ENCODE measurements at places on chromosomes 3 and 15.

DNA sequence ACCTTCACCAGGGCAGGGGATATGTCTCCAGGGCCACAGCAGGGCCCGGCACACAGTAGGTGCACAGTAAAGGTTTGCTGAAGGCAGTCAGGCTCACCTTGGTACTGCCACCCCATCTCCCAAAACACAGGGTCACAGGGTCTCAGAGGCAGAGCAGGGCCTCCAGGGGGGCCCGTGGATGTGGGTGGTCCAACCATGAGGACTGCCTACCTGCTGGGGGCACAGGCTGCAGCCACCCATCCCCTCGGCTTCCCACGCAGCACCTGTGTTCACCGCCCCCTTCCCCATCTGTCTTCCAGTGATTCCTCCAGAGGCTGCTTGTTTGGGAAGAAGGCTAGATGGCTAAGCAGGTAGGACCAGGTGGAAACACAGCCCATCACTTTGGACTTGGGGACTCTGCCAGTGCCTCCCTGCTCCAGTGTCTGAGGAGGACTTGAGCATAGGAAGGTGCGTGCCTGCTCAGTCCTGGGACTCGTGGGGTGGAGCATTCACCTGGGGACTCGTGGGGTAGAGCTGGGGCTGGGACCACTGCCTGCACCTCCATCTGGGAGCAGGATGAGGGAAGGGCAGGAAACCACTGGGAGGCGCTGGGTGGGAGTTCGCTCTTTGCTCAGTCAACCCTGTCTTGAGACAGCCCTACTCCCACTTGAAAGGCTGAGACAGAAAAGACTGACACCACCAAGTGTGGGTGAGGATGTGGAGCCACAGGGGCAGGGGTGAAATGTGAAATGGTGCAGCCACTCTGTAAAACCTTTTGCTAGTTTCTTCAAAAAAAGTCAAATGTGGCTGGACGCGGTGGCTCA lies 18.8 kb upstream of the PLXND1 start:
- no peak for DNase-seq

DNA sequence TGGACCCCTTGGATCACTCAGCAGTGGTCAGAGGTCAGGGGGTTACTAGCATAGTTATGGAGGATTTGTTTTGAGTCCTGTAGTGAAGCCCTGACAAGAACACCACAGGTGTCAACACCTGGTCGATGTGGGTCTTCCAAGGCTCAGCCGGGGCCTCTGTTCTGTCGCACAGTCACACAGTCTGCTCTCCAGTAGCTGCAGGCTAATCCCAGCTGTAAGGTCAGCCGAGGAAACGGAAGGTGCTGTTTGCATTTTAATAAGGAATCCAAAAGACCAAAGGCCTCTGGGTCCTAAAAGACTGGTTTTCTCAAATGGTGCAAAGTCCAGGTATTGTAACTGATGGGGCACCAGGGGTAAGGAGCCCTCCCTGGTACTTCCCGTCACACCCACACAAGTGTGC lies 71.7 kb downstream of the RPLP1 start:
- DNase-seq, result no peak

DNA sequence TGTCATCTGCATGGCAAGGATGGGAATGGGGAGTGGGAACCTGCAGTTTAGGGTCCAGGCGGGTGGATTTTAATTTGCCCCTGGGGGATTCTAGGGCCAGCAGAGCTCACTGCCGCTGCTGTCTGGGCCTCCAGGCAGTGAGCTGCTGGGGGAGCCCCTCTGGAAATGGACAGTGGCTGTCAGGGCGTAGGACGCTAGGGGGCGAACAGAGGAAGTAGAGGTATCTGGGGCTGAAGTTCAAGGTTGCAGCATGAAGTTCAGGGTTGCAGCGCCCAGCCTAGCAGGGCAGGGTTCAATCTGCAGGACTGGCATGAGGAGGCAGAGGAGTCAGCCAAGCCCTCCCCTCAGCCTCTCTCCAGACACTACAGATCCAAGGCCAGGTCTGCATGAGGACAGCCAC lies 49.5 kb downstream of the APBA2 start:
- DNase-seq, result no peak

GRCh38 chr15:86489981-86490380 lies 410.3 kb downstream of the AGBL1 start:
- DNase-seq, result no peak

DNA sequence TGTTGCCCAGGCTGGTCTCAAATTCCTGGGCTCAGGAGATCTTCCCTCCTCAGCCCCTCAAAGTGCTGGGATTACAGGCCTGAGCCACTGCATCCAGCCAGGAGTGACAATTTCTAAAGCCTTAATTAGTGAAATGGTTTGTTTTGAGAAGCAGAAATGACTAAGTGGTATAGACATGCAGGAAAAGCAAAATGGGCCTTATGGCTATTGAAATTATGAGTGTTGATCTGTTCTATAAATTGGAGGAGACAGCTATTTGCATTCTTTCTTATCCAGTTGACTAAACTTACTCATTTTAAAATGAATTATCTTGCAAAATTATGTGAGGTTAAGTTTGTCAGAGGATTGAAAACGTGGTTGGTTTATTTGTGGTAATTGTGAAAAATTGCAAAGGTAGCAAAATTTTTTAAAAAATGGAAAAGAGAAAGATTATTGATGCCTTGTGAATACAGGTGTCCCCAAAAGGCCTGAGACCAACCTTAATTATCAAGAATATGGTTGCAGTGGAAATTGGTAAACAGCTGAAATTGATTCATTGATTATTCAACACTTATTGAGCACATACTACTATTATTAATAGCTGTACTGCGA lies 7.9 kb downstream of the RAP2B start:
- DNase-seq, result no peak

- DNase-seq, result no peak
These were observed 33.5 kb upstream of the DCUN1D1 start for GRCh38 chr3:183013856-183014255.

DNA sequence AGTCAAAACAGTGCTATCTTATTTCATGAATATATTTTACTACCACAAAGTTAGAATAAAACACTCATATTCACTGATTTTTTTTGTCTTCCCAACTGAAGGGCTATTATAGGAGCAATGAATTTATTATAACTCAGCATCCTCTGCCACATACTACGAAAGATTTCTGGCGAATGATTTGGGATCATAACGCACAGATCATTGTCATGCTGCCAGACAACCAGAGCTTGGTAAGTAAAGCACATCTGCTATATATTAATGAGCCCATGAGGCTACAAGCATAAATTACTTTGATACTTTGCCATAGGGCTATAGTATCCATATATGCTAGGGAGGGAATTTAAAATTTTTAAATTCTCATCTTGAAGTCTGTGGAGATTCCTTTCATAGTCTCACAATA lies 95.9 kb downstream of the FEZF2 start:
- no peak for DNase-seq

GRCh38 chr3:31440878-31441277 lies 91.8 kb upstream of the STT3B start:
- DNase-seq, result no peak

- DNase-seq, result peak; percentile 88
These were observed 16.1 kb downstream of the AMOTL2 start for GRCh38 chr3:134357914-134358811.

DNA sequence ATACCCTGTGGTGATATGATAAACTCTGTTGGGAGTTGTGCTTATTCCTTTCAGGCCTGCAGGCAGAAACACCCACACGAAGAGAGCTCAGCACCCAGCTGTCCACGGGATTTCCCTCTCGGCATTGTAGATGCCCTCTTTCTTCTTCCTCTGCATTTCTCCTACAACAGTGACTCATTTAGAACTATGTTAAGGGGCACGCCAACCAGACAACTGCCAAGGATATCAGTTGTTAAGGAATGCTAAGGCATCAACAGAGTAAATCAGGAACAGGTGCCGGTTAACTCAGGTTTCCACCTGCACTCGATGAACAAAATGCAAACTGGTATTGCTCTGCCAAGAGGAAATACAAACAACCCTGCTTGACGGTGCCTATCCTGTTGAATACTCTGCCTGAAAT lies 270.0 kb upstream of the PEX5L start:
- no peak for DNase-seq

DNA sequence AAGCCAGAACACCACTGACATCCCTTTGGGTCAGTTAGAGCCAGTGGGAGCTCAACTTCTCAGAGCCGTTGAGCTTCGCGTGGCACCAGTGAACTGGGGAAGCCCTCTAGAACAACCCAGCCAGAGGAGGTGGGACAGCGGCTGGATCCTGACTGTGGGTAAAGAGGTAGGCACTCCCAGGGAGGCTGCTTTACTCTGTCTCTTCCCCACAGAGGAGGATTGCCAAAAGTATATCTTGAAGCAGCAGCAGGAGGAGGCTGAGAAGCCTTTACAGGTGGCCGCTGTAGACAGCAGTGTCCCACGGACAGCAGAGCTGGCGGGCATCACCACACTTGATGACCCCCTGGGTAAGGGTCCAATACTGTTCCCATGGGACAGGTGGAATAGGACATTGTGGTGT lies 1.2 kb downstream of the MYD88 start:
- no peak for DNase-seq

DNA sequence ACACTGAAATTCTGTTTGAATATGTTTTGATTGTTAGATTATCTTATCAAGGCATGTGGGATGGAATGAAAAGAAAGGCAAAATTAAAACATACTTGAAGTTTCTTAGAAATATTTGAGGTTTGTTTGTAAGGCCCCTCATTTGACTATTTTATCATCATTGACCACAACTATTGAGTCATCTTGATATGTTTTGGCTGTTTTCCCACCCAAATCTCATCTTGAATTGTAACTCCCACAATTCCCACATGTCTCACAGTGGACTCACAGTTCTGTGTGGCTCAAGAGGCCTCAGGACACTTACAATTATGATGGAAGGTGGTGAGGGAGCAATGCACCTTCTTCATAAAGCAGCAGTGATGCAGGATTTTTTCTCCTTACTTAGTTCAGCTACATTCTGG lies 917.1 kb downstream of the PLOD2 start:
- DNase-seq, result no peak

GRCh38 chr3:41158947-41159346 lies 40.4 kb upstream of the CTNNB1 start:
- no peak for DNase-seq

DNA sequence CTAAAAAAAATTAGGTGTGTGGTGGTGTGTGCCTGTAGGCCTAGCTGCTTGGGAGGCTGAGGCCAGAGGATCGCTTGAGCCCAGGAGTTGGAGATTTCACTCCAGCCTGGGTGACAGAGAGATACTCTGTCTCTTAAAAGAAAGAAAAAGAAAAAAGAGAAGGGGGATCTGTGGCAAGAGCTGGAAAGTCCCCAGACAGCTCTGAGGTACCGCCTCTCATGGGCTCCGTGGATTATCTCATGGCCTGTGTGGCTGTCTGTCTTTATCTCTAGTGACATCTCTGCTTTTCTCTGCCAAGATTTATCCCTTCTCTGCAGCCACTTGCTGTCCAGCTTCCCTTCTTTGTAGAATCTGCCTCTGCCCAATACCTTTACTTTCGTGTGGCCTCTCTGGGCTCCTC lies 5.7 kb downstream of the EXOSC7 start:
- DNase-seq, result no peak

- no peak for DNase-seq
These were observed 454.8 kb downstream of the EPHA6 start for GRCh38 chr3:97269202-97269601.

DNA sequence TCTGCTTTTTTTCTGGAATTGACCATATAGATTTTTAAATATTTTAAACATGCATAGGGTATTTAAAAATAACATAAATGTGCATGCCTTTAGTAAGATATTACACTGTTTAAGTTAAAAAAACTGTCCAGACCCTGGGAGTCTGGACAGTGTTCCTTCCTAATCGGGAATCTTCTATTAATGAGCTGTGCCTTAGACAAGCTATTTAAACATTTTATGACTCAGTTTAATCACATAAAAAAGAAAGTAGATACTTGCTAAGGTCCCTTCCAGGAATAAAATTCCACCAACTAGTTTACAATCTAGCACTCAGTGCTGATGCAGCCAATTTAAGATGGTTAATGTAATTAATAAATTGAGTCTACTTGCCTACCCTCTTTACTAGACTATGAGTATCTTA lies 140.4 kb upstream of the DPH6 start:
- DNase-seq, result no peak

DNA sequence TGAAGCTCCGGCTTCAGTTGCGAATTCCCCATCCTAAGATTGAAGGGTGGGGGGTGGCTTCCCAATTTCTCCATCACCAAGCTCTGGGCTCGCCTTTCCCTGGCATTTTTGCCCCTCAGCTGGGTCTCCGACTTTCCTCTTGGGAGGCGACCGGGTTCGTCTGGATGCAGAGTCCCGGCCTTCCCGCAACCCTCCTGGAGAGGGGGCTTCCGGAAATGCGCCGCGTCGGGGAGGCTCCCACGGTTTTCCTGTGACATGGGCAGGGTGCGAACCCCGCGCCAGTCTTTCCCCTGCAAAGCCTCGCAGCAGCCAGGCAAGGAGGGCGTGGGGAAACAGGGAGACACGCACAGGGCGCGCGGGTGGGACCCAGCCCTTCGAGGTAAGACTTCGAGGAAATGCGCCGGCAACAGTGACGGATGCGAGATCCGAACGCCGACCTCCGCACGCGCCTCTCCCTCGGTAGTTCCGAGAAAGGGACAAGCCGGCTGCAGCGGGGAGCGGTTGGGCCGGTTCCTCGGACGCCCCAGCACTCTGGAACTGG lies 466 bp upstream of the HCN4 start:
- DNase-seq, result no peak

GRCh38 chr3:168212664-168213285 lies 117.1 kb upstream of the GOLIM4 start:
- no peak for DNase-seq

DNA sequence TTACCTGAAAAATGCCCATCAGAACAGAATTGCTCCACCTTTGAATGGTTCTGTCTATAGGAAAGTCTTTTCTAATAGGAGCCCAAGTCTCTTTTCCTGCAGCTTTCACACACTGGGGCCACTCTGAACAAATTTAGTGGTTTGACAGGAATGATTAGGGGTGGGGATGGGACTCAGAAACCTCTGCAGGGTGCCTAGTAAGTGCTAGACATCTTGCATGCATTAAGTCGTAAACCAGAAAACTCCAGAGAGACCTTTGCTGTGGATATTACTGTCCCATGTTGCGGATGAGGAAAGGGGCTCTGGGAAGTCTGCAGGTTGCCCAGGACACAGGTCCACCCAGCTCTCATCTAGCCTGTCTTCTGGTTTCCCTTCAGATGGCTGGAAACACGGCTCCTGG lies 189.7 kb downstream of the OPA1 start:
- no peak for DNase-seq

GRCh38 chr15:27956285-27956684 lies 142.8 kb downstream of the OCA2 start:
- DNase-seq, result no peak

DNA sequence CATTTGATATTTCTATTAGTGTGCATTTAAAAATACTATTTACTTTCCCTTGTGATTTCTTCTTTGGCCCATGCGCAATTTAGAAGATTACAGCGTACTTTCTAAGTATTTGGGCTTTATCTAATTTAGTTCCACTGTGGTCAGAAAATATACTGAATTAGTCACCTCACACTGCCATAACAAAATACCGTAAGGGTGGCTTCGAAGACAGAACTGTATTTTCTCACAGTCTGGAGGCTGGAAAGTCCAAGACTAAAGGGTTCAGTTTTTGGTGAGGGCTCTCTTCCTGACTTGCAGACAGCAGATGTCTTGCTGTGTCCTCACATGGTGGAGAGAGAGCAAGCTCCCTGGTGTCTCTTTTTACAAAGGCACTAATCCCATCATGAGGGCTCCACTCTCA lies 286.2 kb downstream of the ADAMTSL3 start:
- DNase-seq, result no peak

GRCh38 chr3:53195602-53196574 lies 34.9 kb downstream of the PRKCD start:
- DNase-seq, result no peak
